ENCODE measurements at places on chromosomes 6 and 20.

GRCh38 chr20:5714261-5715041 is 35.8 kb upstream of the SHLD1 start:
- DNase-seq, result no peak

DNA sequence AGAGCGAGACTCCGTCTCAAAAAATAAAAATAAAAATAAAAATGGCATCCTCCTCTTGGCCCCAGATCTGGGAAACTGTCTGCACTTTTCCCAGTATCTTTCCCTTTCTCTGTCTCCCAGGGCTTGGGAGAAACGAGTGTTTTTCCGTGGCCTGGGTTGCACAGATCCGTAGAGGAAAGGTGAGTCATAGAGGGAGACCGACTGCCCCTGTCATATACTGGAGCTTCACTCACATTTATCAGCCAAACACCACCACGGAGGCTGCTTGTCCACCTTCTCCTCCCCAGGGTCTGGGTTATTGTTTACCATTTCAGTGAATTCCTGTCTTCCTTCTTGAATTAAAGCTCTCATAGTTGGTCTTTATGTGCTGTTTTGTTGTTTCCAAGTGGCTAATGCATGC is 31.9 kb upstream of the EIF2S2 start:
- DNase-seq, result no peak

- DNase-seq, result no peak
These were observed 739.4 kb upstream of the FLRT3 start for GRCh38 chr20:15076785-15077184.

GRCh38 chr20:57426271-57426689 is 35.1 kb downstream of the RBM38 start:
- no peak for DNase-seq

- no peak for DNase-seq
These were observed 206.3 kb downstream of the SMOC2 start for GRCh38 chr6:168647271-168647670.

GRCh38 chr6:119643876-119644275 is 294.3 kb upstream of the MAN1A1 start:
- DNase-seq, result no peak

DNA sequence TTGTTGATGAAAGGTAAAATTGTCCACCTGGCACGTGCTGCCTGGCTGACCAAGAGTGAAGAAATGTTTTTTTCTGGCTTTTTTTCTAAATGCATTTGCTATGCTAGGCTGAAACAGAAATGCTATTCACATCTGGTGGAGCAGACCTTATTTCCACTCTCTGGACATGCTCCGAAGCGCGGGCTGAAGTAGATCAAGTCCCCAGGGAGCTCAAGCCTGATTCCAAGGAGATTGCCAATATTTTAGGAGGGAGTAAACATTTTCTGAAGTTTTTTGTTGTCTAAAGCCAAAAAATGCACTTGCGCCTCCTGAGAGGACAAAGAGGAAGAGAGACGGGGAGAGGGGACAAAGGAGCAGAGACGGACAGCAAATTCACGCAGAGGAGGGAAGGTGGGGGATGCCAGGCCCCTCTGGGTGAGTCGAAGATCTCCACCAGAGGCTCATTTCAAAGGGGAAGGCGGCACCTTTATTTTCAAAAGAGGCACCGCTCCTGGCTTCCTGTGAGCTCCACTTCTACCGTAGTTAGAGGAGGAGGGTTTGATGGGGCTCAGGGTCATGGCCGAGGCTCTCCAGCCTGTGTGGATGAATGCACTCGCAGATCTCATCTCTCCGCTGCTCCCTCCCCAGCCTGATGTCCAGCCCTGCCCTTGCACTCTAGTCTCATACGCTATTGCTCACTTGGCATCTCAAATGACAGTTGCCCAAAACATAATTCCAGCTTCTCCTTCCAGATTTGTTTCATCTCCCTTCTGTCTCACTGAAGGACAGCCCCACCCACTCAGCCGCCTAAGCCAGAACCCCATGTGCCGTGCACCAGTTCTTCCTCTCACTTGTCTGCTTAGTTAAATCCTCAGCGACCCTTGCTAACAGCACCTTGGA is 23.1 kb upstream of the SMOC2 start:
- DNase-seq, result no peak

GRCh38 chr6:116948533-116949304 is 71.7 kb downstream of the RFX6 start:
- DNase-seq, result no peak

DNA sequence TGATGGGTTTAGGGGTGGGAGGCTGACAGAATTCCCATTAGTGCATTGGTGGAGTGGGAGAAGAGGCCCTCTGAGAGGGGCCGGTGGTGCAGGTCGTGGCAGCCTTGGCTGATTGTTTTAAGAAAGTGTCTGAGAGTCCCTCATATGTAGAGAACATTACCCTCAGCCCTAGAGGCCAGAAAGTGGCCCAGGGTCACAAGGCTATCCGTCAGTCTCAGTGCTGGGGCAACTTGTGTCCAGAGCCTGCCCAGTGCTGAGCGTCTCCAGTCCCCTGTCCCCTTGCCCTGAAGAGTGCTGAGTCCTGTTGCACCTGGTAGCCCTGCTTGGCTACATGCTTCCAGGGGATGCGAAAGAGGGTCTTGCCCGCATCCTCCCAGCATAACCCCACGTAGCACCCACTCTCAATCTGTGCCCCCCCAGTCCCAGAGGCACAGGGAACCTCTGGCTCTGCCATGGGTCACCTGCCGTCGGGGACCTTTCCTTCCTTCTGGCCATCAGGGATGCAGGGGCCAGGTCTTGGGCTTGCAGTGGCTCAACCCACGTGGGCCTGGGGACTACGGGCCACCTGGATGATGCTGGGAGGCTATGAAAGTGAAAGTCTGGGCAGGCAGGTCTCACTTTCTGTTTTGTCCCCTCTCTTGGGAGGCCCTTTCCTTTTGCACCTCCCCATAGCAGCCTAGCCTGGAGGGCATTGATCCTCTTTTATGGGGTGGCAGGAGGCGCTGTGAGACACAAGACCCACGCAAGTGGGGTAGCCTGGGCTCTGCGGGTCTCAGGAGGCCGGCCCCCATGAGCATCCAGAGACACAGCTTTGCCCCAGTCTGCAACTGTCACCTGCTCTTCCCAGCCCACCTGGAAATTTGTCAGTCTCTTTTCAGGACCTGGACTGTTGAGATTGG is 12.2 kb downstream of the DUSP15 start:
- DNase-seq, result no peak

DNA sequence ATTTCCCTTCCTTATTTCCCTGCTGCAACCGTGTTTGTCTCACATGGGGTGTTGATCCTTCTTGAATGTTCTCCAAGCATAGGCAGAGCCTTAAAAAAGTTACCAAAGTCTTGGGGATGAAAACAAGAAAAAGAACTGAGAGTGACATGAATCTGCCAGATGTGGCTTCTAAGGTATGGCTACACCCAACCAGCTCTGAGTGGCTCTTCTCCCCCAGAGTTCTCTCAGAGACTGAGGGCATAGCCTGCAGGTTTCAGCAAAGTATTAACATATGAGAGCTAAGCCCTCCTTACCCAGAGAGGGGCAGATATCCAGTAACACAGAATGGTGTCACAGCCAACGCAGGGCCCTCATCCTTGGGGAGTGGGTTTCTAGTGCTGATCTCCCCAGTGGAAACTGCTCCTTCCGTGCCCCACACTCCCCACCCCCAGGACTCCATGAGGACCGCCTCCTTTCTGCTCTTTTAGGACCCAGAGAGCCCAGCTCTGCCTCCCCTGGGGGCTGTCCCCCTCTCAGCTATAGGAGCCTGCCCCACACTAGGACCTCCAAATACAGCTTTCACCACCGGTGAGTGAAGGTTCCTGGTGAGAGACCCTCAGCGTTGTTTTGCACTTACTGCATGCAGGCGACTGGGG is 23.3 kb upstream of the SGK2 start:
- no peak for DNase-seq

GRCh38 chr6:168322966-168323365 is 3.4 kb upstream of the DACT2 start:
- DNase-seq, result no peak

GRCh38 chr6:25239059-25239458 is 40.1 kb upstream of the CARMIL1 start:
- no peak for DNase-seq

DNA sequence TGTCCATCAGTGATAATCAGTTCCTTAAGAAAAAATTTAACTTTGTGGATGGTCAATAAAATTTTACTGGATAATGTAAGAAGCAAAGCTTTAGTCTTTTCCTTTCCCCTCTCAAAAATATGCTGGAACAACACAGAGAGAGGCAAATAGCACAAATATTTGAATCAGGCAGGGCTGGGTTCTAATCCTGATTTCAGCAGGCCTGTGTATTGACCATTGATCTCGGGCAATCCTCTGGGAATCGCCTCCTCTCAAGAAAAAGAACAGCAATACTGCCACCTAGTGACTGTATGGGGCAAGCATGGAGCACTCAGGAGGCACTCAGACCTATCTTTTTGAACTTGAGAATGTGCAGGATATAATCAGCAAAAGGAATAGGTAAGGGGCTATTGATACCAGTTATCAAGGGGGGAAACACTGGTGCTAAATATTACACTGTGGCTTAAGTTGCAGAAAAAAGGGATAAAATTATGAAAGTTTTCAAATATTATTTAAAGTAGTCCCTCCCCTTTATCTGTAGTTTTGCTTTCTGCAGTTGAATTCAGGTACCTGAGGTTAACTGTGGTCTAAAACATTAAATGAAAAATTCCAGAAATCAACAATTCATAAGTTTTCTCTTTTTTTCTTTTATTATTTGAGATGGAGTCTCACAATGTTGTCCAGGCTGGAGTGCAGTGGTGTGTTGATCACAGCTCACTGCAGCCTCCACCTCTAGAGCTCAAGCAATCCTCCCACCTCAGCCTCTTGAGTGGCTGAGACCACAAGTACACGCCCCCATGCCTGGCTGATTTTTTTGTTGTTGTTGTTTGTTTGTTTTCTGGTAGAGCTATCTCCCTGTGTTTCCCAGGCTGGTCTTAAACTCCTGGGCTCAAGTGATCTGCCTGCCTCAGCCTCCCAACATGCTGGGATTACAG is 91.8 kb upstream of the NHSL1 start:
- DNase-seq, result peak; percentile 58

GRCh38 chr6:119145111-119145510 is 66.6 kb upstream of the FAM184A start:
- no peak for DNase-seq

DNA sequence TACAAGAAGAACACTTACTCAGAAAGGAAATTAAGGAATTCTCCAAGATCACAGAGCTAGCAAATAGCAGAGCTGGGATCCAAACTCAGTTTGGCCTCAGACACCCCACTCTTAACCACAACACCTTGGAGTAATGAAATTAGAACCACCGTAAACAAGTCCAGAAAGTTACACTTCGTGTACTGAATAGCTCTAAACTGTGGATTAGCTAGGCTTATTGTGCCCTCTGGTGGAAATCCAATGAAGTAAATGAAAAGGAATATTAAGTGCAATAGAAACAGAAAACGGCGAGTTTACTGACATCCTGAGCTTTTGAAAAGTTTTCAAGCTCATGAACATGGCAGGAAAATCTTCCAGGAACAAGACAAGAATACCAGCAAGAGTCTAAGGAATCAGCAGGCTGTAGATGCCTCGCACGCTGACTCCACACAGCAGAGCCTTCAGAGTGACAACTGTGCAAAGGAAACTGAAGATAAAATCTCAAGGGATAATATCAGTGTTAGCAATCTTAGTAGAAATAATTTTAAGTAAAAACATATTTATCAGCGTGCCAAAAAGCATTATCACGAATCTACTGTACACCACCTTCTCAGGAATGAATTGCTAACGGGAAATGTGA is 34.6 kb downstream of the FBXO5 start:
- no peak for DNase-seq

DNA sequence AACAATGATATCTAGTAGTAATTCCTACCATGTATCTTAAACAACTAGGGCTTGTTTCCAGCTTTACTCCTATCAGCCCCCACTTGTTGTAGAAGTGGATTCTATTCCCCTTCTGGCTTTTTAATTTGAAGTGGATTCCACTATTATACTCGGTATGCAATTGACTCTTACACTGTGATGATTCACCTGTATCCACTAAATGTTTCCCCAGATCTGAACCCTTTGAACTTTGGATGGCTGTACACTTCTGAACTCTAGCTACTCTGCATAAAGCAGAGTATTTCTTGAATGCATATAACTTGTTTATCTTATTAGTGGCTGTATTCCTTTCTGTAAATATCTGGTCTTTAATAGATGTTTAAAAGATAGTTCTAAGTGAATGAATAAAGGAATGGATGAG is 538.4 kb upstream of the NRSN1 start:
- no peak for DNase-seq

- DNase-seq, result no peak
These were observed 81.7 kb upstream of the THBS2 start for GRCh38 chr6:169335301-169335700.

DNA sequence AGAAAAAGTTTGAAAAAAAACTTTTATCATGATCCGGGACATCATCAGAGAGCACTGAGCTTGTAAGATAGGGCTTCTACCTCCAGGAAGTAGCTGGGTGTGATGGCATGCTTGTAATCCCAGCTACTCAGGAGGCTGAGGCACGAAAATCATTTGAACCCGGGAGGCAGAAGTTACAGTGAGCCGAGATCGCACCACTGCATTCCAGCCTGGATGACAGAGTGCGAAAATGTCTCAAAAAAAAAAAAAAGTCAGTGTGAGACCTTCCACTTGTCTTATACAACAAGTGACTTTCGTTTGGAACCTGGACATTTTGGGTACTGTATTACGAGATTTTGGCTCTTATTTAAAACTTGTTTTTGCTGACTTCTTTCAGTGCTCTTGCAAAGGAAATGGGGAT is 5.9 kb upstream of the SLC13A3 start:
- no peak for DNase-seq

GRCh38 chr20:34850969-34851368 is 21.7 kb downstream of the GGT7 start:
- DNase-seq, result no peak

- DNase-seq, result peak; percentile 56
These were observed 19.9 kb downstream of the ZKSCAN8 start for GRCh38 chr6:28161410-28162079.

DNA sequence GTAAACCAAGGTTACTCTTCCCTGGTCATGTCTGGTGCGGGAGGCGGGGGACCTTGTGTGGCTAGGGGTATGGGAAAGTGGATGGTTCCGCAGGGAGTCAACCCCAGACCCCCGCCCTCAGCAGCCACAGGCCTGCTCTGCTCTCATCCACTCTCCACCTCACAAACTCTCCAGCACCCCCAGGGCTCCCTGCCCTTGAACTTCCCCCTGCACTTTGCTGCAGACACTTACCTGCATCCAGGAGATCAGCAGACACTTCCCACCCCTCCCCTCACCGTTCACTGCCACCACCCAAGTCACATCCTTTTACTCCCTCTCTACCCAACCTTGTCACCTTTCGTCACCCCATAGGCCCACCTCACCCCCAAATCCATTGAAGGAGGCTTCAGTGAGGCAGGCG is 3.9 kb upstream of the RAET1L start:
- DNase-seq, result no peak
